Fibroblast of pulmonary artery (primary cell): ENCODE measurements at places on chromosomes 16 and 17.

DNA sequence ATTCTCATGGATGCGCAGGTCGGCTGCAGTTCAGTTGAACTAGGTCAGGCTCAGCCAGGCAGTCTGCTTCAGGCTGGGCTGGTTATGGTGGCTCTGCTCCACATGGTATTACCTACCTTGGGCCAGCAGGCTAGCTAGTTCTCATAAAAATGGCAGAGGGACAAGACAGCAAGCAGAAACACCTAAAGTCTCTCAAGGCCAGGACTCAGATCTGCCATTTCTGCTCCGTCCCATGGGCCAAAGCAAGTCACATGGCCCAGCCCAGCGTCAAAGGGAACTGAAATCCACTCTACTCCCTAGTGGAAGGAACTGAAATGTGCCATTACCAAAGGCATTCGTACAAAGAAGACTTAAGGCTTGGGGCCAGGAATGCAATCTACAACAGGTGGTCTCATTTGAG is 160.0 kb downstream of the TMEM132E start:
- no peak for DNase-seq

GRCh38 chr17:9513266-9513665 is 62.4 kb downstream of the STX8 start:
- DNase-seq: no peak

DNA sequence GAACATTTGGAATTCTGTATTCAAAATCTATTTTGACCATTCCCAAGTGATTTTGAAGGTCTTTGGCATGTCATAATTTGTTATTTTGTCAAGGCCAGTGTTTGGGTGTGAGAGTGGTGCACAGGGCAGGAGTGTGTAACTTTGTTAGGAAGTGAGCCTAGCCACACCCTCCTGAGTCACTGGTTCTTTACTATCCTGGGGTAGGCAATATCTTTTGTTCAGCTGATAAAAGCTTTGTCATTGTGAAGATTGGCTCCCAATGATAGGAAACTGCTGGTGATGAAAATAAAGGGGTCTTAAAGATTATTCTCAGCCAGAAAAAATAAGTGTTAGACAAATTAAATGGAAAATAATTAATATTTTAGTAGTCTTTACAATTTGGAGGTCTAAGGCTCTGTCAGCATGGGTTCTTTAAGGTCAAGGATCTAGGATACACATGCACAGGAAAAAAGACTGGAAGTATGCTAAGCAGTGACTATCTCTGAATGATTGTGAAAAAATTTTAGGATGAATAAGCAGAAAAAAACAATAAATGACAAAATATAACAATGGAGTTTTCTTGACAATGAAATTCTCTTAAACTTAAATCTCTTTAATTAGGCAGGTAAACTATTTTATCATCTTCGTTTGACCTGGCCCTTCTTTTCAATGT is 5.1 kb downstream of the UBN1 start:
- peak; percentile 36 for DNase-seq

DNA sequence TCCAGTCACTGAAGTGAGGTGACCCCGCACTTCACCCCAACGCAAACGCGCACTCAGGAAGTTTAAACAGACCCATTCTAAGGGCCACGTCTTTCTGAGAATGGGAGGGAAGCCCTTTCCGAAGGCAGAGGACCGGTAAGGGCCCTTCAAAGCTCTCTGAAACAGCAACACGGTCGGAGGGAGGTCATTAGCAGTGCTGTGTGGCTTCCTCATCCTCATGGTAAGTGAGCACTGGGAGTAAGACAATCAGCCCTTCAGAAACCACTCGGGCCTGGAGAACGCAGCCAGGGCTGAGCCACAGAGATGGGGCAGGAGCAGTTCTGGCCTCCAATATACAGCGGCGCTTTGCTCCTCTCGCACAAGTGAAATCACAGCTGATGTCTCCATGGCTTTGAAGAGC is 23.7 kb downstream of the SRL start:
- DNase-seq: no peak

DNA sequence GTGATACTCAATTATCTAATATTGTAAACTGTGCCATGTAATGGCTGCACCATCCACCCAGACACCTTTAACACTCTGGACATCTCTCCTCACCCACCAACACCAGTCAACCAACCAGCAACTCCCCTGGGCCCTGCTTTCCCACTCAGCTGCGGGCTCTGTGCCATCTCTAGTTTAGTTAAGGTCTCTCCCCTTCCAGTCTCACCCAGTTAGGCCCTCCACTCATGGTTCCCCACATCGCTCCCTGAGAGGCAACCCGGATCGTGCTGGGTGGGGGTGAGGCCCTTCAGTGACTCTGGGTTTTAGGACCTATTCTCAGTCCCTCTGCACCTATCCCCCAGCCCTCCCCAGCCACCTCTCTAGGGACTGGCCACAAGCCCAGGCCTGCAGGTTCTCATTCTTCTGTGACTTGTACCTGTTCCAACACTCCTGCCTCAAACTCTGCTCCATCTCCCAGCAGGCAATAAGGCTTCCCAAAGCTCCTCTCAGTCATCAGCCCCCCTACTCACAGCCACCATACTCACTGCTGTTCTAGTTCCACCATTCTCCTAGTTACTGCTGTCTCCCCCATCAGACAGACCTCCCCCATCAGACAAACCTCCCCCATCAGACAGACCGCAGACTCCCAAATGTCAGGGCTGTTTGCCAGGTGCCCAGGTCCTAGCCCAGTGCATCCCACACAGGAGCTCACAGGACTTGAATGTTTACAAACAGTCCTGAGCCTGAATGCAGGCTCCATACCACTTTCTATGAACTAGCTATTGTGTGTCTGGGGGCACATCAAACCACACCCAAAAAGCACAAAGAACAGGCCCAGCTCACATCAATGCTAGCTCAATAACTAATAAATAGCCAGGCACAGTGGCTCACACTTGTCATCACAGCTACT is 2.6 kb downstream of the TK2 start:
- no peak for DNase-seq

DNA sequence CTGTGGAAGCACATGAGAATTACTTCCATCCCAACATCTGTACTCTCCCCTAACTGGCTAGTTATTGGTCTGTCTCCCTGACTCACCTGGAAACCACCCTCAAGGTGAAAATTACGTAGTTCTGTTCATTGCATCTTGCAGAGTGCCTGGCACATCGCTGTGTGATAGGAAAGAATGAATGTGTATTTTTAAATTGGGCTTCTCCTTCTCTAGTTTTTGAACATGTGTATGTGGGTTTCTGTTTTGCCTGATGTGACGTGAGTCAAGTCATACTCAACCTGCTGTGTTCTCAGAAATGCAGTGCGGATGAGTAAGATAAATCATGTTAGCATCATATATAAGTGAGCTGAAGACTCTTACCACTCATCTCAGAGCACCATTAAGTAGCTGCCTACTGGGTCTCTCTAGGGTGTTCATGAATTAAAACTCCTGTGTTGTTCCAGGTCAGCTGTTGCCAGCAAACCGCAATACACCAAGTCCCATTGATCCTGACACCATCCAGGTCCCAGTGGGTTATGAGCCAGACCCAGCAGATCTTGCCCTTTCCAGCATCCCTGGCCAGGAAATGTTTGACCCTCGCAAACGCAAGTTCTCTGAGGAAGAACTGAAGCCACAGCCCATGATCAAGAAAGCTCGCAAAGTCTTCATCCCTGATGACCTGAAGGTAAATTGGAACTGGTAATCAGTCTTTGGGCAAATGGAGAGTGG is 50.2 kb downstream of the HLF start:
- no peak for DNase-seq

- peak; percentile 27 for DNase-seq
Measured at GRCh38 chr17:73232587-73233373, 28.9 kb downstream of the CPSF4L start.

DNA sequence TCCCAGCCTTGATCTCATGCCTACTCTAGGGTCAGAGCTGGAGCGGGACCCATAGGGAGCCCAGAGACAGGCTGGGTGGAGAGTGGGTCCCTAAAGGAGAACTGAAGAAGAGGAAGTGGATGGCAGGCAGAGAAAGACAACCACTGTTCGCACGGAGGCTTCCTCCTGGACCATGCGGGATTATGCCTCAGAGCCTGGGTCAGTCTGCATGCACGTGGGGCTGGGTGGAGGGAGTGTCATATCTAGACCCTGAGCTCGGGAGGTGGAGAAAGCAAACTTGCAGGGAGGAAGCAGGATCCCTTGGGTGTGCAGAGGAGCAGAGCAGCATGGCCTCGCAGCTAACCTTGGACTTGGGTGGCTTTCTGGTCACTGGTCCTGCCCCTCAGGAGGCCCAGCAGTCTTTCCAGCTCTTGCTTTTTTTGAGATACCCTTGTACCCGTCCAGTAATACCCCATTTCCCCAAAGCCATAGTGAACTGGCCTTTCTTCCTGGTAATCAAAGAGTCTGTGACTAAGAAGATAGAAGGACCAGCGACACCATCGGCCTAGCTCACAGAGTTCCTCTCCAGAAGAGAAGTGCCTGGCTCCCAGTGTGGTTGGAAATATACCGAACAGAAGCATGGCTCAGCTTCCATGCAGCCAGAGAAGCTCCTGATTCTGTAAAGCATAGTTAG is 344.2 kb downstream of the CPPED1 start:
- DNase-seq: no peak
